Renal cortical epithelial cell (primary cell): ENCODE measurements at places on chromosomes 16 and 17.

DNA sequence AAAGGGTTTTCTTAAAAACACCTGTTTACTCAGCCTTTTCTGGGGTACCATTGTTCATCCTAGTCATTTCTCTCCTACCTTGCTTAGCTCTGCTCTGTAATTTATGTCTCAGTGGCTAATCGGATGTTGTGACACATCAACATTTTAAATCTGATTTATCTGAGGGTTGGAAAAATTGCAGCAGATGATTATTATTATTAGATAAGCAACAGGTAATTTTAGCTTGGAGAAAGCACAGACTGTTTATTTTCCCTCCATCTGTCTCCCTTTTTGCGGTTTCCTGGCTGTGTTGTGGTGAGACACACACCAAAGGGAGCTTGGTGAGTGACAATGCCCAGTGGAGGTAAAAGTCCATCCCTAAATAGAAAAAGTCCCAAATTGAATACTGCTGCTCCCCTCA is 389.9 kb downstream of the UTP18 start:
- DNase-seq: no peak

DNA sequence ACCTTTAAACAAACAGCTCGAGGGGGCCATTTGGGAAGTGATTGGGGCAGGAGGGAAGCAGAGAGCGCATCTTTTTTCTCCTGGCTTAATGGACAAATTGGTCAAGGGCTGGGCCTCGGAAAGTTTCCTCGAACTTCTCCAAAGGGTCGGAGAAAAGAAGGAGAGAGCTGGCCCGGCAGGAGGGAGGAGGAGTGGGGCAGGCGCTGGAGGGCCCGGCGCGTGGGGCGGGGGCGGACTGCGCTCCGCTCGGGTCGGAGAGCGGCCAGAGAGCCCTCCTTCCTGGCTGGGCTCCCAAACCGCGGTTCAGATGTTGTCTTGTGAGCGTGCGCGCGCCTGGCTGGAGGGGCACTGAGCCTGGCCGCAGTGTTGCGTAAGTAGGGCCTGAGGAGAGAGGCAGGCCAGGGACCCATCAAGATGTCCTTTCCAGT is 1.2 kb downstream of the MMP2 start:
- peak; percentile 61 for DNase-seq

DNA sequence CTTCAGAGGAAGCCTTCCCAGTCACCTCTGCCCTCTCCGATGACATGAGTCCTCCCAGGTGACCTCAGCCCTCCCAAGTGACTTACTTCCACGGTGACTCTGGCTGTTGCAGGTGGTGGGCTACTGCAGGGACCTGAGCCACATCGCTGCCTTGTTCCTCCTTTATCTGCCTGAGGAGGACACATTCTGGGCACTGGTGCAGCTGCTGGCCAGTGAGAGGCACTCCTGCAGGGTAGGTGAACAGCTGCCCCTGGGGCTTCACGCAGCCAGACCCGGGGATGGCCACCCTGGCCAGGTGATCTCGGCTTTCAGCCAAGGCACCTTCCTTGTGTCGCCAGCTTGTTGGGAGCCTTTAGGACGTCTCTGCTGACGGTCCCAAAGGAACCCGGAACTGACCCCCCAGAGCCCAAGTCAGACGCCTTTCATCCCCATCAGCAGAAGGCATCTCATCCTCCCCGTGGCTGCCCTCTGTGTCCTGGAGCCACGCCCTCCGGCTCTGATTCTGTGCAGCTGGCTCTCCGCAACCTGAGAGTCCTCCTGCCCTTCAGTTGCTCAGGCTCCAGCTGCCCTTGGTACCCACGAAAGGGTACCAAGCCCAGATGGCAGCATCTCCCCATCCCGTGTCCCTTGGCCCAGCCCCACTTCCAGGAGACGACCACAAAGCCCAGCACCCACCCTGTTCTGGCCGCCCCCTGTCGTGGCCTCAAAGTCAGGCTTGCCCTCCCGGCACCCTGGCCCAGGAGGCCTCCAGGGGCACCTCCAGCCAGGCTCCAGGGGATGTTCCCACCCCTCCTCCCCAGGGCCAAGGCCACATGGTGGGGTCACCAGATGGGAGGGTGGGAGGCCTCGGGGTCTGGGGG is 81.7 kb downstream of the GOSR1 start:
- DNase-seq: no peak

GRCh38 chr17:74528491-74529199 is 2.6 kb downstream of the CD300LB start:
- DNase-seq: no peak

DNA sequence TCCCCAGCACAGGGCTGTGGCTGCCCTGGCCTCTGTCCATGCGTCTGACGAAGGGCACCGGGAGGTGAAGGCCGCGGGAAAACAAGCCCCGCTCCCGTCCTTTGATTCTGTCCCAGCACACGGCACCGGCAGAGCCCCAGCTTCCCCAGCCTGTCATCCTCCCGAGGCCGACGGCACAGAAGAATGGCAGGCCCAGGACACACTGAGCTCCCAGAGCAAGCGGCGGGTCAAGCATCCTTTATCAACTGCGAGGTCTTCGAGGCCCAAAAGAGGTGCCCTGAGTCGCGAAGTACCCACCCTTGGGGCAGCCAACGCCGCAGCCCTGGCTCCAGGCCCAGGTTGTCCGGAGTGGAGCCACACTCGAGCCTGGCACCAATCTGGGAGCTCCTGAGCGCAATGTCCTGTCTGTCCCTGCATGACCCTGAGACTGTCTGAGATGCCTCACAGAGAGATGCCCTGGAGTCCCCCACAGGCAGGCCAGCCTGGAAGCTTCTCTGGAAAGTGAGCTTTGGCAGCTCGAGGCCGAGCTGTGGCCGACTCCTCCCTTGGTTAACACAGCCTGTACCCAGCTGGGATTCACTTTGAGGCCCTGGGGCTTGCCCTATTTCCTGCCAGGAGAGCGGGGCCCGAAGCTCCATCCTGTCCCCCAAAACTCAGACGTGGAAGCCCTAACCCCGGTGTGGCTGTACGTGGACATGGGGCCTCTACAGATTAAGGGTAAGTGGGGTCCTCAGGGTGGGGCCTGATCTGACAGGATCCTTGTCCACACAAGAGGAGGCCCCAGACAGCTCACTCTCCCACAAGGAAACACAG is 23.3 kb downstream of the SLC7A5 start:
- DNase-seq: no peak
